ENCODE measurements at places on chromosomes 11 and 22. TPM values are rescaled to one million over a fixed set of nuclear protein-coding genes. Genes with fewer than 3 reads are reported as not detected.

- DNase-seq: no peak
These were observed 167.8 kb upstream of the POU2AF2 start for GRCh38 chr11:111077530-111078322.

DNA sequence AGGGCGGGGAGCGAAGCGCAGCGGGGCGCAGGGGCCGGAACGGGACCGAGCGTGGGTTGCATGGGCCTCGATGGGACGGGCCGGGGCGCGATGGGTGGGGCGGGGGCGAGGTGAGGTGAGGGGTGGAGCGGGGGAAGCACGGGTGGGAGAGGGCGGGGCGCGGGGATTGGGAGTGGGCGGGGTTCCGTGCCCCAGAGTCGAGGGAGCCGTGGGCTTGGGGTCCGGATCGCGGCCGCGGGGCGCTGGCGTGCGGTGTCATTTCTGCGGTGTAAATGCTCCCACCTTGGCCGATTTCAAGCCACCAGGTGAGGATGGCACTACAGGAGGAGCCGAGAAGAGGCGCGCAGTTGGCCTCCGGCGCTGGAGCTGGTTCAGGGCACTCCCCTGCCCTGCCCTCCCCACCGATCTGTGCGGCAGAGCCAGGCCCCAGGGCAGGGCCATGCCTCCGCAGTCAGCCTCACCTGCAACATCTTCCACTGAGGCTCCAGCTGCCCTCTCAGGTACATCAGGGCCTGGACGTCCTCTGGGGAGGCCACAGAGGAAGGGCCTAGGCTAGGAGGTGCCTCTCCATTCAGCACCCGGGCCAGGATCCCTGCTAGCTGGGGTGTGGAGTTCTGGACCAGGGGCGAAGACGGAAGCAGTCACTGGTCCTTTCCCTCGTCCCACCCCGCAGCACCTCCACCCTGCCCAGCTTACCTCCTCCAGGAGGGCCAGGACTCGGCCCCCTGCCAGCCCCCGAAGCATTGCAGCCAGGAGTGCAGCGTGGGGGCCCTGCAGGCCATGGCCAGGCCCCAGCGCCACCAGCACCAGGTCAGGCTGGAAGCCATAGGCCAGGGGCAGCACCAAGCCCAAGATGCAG is 620 bp upstream of the TUBGCP6 start:
- no peak for DNase-seq

GRCh38 chr11:91173701-91174100 is 950.9 kb upstream of the CHORDC1 start:
- DNase-seq: no peak

GRCh38 chr11:10597877-10598351 is 29.4 kb upstream of the LYVE1 start:
- DNase-seq: no peak

DNA sequence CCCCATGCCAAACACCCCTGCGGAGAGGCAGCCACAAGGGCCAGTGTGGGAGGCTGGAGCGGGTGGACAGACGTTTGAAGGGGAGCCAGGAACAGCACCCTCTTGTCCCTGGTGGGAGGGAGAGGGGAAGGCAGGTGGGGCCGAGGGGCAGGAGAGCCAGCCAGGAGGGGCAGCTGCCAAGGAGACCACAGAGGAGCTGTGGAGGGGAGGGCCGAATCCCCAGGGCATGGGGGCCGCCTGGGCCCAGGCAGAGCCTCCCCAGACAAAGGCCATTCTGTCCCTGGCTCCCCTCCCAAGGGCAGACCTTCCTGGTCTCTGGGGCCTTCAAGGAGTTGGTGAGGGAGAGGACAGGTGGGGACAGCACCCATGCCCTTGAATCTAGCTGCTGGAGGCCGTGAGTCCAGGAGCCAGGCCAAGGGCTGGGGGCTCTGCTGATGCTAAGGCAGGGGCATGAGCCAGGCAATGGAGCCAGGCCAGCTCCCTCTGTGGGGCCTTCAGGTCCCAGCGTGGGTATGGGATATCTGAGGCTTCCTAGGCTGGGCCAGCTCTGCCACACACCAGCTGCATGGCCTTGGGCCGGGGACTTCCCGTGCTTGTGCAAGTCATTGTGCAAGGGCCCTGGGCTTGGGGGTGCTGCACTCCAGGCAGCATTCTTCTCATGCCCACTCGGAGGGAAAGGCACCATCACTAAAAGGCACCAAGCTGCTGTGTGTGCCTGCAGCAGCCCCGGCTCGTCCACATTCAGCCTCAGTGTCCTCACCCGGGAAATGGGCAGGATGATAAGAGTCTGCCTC is 11.4 kb downstream of the EMID1 start:
- no peak for DNase-seq

DNA sequence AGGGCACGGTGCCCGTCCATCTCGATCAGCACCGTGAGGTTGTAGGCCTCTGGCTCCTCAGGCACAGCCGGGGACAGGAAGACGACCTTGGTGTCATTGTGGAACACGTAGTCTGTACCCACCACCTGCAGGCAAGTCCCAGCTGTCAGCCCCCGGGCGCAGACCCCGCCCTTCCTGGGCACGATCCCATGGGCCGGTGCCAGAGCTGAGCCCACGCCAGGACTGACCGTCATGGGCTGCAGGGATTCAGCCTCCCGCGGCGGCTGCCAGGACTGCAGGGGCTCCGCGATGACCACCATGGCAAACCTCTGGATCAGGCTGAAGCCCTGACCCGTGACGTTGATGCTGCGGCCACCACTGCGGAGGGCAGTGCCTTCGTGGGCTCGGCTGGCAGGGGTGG is 11.8 kb upstream of the MAPK11 start:
- DNase-seq: no peak

GRCh38 chr11:74171997-74172396 is 908 bp downstream of the PPME1 start:
- DNase-seq: no peak

DNA sequence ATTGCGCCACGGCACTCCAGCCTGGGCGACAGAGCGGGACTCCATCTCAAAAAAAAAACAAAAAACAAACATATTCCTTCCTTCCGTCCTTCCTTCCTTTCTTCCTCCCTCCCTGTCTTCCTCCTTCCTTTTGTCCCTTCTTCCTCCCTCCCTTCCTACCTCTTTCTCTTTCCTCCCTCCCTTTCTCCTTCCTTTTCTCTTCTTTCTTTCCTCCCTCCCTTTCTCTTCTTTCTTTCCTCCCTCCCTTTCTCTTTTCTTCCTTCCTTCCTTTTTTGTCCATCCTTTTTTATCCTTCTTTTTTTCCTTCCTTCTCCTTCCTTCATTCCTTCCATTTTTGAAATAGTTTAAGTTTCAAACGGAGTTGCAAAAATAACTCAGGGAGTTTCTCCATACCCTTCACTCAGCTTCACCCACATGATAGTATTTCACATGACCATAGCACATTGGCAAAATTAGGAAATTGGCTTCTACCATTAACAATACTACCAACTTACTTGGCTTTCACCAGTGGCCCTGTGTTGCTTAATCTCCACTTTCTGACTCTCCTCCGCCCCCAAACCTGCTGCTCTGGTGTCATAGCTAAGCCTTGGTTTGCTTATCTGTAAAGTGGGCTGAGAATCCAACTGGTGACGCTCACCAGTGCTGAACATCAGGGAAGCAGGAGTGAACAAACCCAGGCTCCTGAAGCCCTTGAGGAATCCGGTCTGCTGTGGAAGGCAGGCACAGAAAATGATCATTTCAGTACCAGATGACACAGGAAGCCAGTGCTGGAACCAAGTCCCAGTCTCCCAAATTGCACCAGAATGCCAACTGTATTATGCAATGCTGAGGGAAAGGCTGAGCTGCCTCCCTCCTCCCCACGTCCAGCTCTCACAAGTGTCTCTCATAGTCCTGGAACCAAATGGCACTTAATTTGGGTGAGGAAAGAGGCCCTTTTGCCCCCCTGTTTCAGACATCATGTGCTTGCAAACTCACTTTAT is 17.2 kb upstream of the CRYBB3 start:
- no peak for DNase-seq

DNA sequence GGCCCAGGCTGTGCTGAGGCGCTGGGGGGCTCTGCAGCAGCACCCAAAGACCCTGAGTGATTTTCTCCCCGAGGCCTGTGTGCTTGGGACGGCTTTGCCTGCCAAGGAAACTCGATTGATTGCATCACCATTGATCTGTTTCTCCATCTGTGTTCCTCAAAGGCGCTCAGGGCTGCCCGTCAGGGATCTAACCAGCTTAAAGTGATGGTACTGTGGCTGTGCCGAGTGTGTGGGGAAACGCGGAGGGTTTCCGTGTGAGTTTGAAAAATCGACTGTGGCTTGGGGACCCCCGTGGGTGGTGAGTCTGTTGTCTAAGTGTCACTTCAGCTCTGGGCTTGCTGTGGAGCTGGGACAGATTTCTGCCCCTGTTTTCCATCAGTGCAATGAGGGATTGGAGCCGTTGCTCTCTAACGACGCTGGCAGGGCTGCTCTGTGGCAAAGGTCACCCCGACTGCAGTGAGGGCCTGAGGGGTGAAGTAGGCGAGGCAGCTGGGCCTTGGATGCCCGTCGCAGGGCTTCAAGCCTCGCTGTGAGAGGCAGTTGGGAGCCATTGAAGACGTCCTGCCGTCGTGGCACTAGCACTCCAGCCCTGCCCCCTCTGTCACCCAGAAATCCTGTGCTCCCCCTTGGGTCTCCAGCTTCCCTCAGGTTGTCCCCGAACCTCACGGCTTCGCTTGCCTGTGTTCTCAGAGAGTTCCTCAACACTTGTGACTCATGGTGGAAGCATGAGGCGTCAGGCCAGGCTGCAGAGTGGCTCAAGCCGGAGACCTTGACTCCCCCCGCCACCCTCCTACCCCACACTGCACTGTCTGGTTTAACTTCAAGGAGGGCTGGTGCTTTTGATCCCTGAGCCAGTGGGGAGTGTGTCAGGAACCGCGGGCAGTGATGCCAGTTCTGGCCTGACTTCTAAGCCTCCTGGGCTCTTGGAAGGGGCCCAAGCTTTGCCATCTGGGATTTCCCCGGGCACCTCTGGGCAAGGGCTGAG is 21.8 kb downstream of the CACNA1I start:
- no peak for DNase-seq

GRCh38 chr11:106770489-106771085 is 247.7 kb downstream of the GUCY1A2 start:
- no peak for DNase-seq

GRCh38 chr22:31753005-31753633 is 700 bp upstream of the DEPDC5 start:
- DNase-seq: peak; percentile 30

The LGR4 gene
- 142 TPM for total RNA-seq

The SLC37A2 gene
- 10.3 TPM for total RNA-seq

Data from skin of body (tissue), 3 donors.